ENCODE measurements at places on chromosomes 16 and 17.

- DNase-seq, result no peak
Measured at GRCh38 chr16:88132836-88133506, 181.7 kb downstream of the BANP start.

GRCh38 chr17:44007346-44008204 lies 3.2 kb downstream of the NAGS start:
- peak; percentile 54 for DNase-seq

DNA sequence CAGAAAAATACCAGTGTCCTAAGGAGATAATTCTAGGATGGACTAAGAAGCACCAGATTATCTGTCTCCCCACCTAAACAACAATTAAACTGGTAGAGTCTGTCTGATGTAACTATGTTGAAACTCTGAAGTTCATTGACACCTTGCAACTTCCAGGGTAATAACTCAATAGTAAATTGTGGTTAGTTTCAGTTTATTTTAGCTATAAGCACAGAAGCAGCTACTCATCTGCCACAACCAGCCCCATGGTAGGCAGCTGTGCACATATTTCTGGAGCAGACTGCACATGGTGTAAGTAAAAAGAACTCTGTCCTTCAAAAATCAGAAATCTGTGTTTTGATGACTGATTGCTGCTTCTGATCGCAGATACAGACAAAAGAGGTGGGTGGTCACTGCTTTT lies 852.1 kb downstream of the CDH11 start:
- peak; percentile 3 for DNase-seq

- no peak for DNase-seq
Measured at GRCh38 chr17:80946449-80946848, 45.2 kb upstream of the CHMP6 start.

GRCh38 chr16:1105888-1106620 lies 10.0 kb upstream of the C1QTNF8 start:
- peak; percentile 60 for DNase-seq

GRCh38 chr16:68270353-68270752 lies 6.0 kb downstream of the SLC7A6 start:
- no peak for DNase-seq

DNA sequence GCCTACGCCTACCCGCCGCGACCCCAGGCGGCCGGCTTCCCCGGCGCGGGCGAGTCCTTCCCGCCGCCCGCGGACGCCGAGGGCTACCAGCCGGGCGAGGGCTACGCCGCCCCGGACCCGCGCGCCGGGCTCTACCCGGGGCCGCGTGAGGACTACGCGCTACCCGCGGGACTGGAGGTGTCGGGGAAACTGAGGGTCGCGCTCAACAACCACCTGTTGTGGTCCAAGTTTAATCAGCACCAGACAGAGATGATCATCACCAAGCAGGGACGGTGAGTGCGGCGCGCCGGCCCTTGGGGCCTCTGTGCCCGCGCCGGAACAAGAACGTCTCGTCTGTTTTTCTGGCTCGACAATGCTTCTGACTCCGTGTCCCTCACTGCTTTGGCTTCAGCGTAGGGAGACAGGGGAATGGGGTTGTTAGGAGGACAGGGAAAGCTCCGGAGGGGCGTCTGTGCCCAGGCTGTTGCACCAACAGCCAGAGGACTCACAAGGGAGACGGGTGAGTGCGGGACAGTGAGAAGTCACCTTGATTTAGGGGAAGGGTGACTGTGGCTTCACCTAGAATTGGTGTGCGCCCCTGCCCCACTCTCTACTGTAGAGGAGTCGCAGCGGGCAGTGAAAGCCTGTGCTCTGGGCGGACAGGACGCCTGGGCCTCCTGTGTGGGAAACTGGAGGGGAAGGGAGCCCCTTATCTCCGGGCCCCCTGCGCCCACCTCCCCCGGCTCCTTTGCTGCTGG lies 806 bp downstream of the TBX21 start:
- DNase-seq, result no peak

DNA sequence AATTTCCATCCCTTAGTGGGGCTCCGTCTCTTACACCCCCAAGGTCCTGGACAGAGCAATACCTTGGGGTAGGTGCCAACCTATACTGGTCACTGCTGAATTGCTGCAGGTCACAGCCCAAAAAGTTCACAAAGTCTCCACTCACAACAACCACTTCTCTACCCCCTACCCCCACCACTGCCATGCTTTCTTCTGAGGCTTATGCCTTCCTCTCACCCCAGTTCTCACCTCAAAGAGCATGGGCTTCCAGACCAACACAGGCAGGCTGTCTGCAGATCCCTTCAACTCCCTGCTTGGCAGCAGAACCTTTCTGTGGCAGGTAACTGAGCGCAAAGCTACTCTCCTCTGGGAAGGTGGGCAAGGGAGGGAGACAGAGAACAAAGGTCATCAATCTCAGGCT lies 35.5 kb downstream of the C16orf78 start:
- no peak for DNase-seq

DNA sequence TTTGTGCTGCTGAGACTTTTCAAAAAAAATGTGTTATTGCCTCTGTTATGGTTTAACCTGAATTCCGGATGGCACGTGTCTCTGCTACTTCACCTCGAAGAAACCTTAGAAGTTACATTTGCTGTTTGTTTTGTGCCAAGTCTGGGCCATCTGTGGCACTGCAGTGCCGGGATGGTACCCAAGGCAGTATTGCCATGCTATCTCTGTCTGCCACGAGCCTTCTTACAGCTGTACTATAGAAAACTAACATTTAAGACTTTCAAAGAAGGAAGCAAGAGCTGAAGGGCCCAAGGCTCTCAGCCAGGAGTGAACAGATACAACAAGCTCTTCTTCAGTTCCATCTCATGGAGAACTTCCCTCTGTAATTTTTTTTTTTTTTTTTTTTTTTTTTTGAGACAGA lies 73.7 kb upstream of the NOL11 start:
- DNase-seq, result no peak

DNA sequence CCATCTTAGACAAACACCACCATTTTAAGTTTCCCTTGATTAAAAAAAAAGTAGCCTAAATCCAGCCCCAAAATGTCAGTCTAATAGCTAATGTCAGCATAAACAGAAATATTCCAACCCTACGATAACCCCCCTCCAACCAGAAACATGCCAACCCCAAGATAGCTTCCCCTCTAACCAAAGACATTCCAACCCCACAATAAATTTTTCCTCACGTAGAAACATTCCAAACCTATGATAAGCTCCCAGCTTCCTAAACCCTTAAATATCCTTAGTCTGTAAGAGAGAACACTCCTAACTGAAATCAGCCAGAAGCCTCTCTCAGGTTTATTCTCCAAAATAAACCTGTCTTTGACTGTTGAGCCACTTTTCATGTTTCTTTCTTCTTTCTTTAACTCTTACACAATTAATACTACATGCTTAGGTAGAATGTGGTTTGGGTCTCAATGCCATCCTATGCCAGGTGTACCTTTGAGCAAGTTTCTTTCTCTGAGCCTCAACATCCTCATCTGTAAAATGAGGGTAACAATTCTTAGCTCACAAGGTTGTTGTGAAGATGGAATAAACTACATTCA lies 10.5 kb upstream of the KRT38 start:
- DNase-seq, result peak; percentile 93

- DNase-seq, result no peak
Measured at GRCh38 chr16:53545433-53545832, 42.4 kb upstream of the AKTIP start.

GRCh38 chr16:31052114-31052513 lies 18.8 kb downstream of the STX4 start:
- DNase-seq, result peak; percentile 96

DNA sequence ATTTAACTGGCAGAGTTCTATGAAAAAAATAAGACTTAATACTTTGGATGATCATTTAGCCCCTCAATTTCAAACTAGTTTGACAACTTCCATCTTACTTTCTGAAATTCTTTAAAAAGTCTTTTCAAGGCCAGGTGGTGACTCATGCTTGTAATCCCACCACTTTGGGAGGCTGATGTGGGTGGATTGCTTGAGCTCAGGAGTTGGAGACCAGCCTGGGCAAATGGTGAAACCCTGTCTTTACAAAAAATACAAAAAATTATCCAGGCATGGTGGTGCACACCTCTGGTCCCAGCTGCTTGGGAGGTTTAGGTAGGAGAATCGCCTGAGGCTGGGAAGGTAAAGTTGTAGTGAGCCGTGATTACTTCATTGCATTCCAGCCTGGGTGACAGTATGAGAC lies 154.4 kb downstream of the TANC2 start:
- DNase-seq, result peak; percentile 20

DNA sequence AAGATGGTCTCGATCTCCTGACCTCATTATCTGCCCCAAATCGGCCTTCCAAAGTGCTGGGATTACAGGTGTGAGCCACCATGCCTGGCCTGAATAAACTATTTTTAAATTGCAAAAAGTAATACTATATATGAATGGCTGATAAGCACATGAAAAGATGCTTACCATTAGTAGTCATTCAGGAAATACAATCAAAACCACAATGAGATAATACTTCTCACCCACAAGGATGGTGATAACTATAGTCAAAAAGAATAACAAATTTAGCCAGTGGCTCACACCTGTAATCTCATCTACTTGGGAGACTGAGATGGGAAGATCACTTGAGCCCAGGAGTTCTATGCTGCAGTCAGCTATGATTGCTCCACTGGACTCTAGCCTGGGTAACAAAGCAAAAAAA lies 2.4 kb upstream of the TACO1 start:
- no peak for DNase-seq

GRCh38 chr16:74700116-74700437 lies 585 bp downstream of the MLKL start:
- peak; percentile 43 for DNase-seq

GRCh38 chr17:75244133-75244866 lies 17.1 kb downstream of the GGA3 start:
- DNase-seq, result no peak

GRCh38 chr17:76657505-76658241 lies 14.1 kb upstream of the ST6GALNAC1 start:
- DNase-seq, result no peak

DNA sequence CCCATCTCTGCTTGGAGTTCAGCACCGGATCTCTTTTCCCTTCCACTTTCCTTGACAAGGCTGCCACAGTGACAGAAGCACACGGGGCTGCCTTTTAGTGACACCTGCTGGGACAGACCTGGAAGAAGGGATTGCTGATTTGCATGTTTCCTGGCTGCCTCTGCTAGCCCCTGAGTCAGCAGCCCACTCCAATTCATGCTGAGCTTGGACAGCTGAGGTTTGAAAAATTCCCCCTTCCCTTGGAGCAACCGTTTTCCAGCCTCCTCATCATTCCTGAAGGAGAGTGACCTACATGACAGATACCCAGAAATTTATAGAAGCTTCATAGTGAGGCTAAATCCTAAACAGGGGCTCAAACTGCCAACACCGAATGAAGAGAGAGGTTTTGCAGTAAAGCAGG lies 18.8 kb upstream of the RBL2 start:
- peak; percentile 22 for DNase-seq

GRCh38 chr16:89786474-89787364 lies 29.7 kb downstream of the FANCA start:
- no peak for DNase-seq

DNA sequence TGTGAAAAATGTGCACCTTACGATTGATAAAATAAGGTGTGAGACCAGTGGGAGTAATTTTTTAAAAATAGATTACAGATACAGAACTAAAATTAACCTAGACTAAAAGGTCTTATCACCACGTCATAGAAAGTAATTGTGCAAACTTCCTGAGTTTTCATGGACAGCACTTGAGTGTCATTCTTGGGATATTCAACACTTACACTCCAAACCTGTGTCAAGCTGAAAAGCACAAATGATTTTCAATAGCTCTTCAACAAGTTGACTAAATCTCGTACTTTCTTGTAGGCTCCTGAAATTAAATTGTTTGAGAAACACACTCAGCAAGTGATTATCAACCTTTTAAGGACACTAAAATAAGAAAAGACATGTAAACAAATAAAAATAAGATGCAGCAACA lies 20.5 kb downstream of the BRCA1 start:
- DNase-seq, result no peak

DNA sequence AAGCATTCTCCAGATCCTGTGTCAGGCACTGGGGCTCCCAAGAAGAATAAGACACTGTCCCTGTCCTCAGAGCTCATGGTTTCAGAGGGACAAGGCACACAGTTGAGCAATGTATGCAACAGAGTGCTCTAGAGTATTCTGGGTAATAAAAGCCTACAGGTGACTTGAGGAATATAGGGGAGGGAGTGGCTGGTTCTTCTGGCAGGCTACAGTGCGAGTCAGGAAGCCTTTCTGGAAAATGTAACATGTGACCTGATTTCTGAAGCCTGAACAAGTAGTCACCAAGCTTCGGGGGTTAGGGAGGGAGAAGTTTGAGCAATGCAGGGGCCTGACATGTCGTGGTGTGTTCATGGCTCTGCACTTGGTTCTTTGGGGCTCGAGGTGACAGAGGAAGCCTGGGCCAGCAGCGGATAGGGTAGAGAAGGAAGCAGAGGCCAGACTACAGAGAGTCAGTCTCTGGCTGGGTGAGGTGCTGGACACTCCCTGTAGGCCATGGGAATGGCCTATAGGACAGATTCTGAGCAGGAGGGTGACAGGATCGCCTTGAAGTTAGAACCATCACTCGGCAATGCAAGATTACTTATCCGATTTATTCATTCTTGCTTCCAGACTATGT lies 16.0 kb upstream of the LRRC75A start:
- DNase-seq, result no peak

GRCh38 chr17:46818929-46819859 lies 702 bp upstream of the WNT3 start:
- DNase-seq, result peak; percentile 46

DNA sequence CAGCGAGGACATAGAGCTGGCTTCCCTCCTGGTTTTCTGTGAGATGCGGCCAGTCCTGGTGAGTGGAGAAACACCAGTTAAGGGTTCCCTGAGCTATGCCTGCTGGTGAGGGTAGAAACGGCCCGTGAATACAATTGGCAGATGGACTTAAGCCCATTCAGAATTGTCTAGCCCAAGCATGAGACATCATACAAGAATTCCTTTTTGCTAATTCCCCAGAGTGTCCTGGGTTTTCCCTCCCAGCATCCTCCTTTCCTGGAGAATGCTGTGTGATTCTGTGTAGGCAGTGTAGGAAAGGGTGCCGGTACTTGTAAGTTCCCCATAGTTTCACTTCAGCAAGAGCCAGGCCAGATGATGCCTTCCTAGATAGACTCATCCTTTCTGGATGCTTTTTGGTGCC lies 65.1 kb downstream of the SDR42E1 start:
- peak; percentile 71 for DNase-seq

- DNase-seq, result no peak
Measured at GRCh38 chr17:63494300-63494928, 17.6 kb downstream of the ACE start.

- DNase-seq, result peak; percentile 63
Measured at GRCh38 chr17:78924481-78925151, 571 bp downstream of the TIMP2 start.

- peak; percentile 2 for DNase-seq
Measured at GRCh38 chr16:19291475-19291874, 5.9 kb downstream of the CLEC19A start.

Measured in EH (cell line).